ENCODE measurements at places on chromosomes 7 and 10. TPM values are rescaled to one million over a fixed set of nuclear protein-coding genes. Genes with fewer than 3 reads are reported as not detected.

The ZNF487 gene
- 1.0 TPM for total RNA-seq

The ADIRF gene
- total RNA-seq: 0.77 TPM

The PRKAR1B gene
- total RNA-seq: 18.6 TPM

The ADAM22 gene
- 7.0 TPM for total RNA-seq

The UTF1 gene
- not detected for total RNA-seq
